SJSA1 (cell line): ENCODE measurements at places on chromosomes 11 and 22. TPM values are rescaled to one million over a fixed set of nuclear protein-coding genes. Genes with fewer than 3 reads are reported as not detected.

The PKP3 gene
- 1.9 and 5.7 TPM in 2 replicates for total RNA-seq

The CALCB gene
- not detected in 2 replicates for total RNA-seq

The C11orf87 gene
- total RNA-seq: 0.78 TPM in 1 of 2 replicates, not detected in the other

The MMP8 gene
- not detected in 2 replicates for total RNA-seq
